CD4-positive, alpha-beta T cell (primary cell): ENCODE measurements at places on chromosomes 7 and 10. TPM values are rescaled to one million over a fixed set of nuclear protein-coding genes. Genes with fewer than 3 reads are reported as not detected.

GRCh38 chr10:65528986-65529385 lies 1396.8 kb upstream of the LRRTM3 start:
- H3K27me3 ChIP-seq: no peaks in the 10 kb centered on the region
- no peak overlapping the region for H3K27ac ChIP-seq
- no peak overlapping the region for H3K4me3 ChIP-seq
- no peaks in the 10 kb centered on the region for H3K36me3 ChIP-seq
- no peaks in the 10 kb centered on the region for H3K4me1 ChIP-seq
- no peak for DNase-seq

DNA sequence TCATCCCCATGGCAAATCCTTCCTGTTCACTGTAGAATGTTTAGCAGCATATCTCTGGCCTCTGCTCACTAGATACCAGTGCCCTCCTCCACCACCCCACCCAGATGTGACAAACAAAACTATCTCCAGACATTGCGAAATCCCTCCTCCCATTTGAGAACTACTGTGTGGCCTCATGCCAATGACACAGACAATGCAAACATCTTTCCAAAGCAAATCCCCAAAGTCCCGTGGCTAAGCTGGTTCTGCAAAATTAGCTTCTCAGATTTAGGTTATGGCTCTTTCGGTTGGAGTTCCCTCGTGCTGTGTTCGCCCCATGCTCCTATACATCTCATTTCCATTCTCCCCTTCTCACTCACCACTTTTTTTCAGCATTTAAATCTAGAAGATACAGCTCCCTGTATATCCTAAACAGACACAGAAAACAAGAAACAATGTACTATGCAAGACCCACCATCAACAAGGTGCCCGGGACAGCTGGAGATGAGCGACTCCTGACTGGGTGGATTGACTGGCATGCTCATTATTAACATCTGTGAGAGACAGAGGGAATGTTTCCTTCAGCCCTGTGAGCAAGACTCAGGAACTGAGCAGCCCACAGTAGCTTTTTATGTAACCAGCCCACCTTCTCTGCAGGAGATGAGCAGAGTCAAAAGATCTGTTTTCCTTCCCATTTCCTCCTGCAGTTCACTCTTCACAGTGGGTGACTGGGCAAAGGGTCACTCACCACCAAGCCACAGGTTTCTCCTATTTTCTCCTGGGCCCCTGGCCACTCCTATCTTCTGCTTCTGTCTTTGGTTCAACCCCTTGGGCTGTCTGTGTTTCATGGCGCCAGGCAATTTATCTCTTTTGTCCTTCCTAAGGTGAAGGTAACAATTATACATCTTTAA lies 225.7 kb upstream of the AOAH start:
- peaks cover 16% of the 10 kb centered on the region for H3K36me3 ChIP-seq
- no peak overlapping the region for H3K27ac ChIP-seq
- no peak overlapping the region for H3K4me3 ChIP-seq
- H3K27me3 ChIP-seq: no peaks in the 10 kb centered on the region

DNA sequence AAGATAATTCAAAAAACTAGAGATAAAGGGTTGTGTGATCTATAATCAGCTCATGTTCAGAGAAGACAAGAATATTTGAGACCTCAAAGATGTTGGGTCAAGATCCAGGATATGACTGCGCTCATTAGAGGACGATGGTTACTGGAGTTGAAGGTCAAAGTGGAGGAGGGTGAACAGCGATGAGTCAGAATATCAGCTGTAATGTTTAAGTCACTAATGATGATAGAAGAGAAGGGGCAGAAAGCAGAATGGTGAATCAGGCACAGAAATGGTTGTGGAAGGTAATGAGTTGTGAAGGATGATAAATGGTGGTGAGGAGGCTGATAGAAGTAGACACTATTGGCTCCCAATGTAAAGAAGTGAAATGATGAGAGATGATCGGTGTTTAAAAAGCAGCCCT lies 540.3 kb downstream of the INHBA start:
- no peak overlapping the region for H3K4me3 ChIP-seq
- DNase-seq: no peak
- H3K36me3 ChIP-seq: no peaks in the 10 kb centered on the region
- H3K27ac ChIP-seq: no peak overlapping the region
- H3K4me1 ChIP-seq: no peaks in the 10 kb centered on the region

DNA sequence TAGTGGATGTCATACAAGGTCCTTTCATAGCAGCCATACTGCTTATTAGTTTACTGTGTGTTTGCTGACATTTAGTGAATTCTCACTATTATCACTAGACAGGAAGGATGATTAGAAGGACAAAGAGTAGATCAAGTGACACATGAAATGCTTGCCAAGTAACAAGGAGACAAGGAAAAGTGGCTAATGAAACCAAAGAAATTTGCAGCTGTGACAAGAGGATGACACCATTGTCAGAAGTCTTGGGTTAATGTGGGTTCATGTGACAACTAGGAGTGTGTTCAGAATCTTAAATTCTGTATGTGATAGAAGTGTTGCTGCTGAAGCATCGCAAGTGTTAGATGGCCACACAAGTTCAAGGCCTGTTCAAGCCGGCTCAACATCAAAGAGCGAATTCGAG lies 40.8 kb upstream of the FAM180A start:
- H3K36me3 ChIP-seq: no peaks in the 10 kb centered on the region
- DNase-seq: no peak
- no peaks in the 10 kb centered on the region for H3K4me1 ChIP-seq
- no peak overlapping the region for H3K27ac ChIP-seq
- H3K27me3 ChIP-seq: peaks cover 2% of the 10 kb centered on the region

DNA sequence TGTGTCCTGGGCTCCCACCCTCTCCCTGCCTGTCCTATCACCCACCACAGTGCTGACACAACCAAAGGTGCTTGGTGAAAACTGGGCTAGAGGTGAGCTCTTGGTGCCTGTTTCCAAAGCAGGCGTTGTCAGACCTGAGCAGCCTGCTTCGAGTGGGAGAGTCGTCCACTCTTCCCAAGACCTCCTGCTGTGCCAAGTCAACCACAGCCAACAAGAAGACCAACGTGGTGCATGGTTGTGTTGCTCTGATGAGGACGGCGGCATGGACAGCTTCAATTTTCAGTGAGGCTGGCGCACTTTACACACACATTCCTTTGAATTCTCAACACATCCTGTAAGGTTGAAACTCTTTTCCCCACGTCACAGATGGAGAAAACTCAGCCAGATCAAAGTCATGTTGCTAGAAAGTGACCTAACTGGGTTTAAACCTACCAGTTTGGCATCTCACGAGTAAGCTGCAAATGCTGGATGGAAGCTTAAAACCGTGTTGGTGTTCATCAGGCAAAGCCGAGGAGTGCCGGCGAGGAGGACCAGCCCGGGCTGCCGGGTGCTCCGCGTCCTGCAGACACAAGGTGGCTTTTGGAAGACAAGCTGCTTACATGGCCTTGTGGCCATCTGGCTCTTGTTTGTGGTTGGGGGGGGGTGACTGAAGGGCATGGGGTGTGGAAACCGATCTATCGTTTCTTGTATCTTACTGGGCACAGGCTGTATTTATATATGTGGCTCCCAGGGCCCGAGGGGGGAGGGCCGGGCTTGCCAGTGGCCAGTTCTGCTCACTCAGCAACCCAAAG lies 39.3 kb downstream of the INSIG1 start:
- H3K4me1 ChIP-seq: peaks cover 20% of the 10 kb centered on the region
- no peak for DNase-seq
- no peaks in the 10 kb centered on the region for H3K27me3 ChIP-seq
- H3K27ac ChIP-seq: no peak overlapping the region
- no peaks in the 10 kb centered on the region for H3K36me3 ChIP-seq

DNA sequence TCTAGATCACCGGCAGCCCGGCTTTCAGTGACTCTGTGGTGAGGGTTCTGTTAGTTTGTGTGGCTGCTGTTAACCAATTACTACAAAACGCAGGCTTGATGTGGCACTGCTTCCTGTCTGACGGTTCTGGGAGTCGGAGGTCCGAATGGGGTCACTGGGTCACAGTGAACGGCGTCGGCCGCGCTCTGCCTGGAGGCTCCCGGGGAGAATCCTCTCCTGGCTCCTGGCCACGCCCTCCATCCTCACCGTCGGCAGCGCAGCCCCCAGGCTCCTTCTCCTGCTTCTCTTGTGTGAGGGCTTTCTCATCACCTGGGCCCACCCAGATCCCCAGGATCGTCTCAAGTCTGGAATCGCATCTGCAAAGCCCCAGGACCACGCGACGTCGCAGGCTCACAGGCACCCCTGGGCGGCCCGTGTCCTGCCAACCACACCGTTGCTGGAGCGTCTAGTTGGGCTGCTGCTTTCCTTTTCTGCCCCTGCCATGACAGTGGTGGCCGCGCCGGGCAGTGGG lies 31.8 kb upstream of the NKX6-2 start:
- DNase-seq: no peak
- H3K4me1 ChIP-seq: no peaks in the 10 kb centered on the region
- peaks cover 11% of the 10 kb centered on the region for H3K27me3 ChIP-seq
- H3K4me3 ChIP-seq: no peak overlapping the region

DNA sequence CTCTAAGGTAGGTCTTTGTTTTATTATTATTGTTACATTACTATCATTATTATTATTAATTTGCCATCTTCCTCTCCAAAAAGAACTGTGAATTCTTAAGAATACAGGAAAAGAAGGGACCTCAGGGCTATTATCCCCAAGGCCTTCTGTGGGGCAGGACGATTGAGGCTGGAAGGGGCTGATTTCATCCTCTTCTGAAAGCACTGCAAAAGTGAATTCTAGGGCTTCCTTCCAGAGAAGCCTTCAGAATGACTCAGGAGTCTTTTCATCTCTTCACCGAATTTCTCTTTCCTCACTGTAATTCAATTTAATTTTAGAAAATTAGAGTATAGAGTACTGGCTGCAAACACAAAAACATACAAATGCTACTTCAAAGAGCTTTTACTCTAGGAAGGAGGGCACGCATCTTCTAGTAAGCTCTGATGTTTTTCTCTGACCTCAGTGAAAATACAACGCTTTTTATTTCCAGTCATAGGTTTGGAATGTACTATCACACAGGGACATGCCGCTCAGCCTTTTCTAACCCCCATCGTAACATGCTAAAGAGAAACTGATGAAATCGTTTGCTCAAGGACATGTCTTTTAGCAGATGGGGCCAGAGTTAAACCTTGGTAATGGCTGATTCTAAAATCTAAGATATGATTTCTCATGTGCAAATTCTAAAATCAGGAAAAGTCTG lies 280.2 kb upstream of the PITRM1 start:
- peaks cover 5% of the 10 kb centered on the region for H3K4me1 ChIP-seq
- H3K27me3 ChIP-seq: no peaks in the 10 kb centered on the region
- H3K27ac ChIP-seq: no peak overlapping the region
- H3K4me3 ChIP-seq: no peak overlapping the region
- no peaks in the 10 kb centered on the region for H3K36me3 ChIP-seq
- DNase-seq: no peak

GRCh38 chr10:75203724-75204123 lies 6.9 kb upstream of the VDAC2 start:
- no peaks in the 10 kb centered on the region for H3K4me1 ChIP-seq
- no peaks in the 10 kb centered on the region for H3K27me3 ChIP-seq
- no peak overlapping the region for H3K4me3 ChIP-seq
- H3K27ac ChIP-seq: no peak overlapping the region
- no peak for DNase-seq

GRCh38 chr7:106423821-106424475 lies 139.2 kb upstream of the NAMPT start:
- no peaks in the 10 kb centered on the region for H3K36me3 ChIP-seq
- H3K27me3 ChIP-seq: no peaks in the 10 kb centered on the region
- peaks cover 9% of the 10 kb centered on the region for H3K4me1 ChIP-seq
- DNase-seq: no peak
- no peak overlapping the region for H3K4me3 ChIP-seq

- no peaks in the 10 kb centered on the region for H3K4me1 ChIP-seq
- no peak overlapping the region for H3K27ac ChIP-seq
Observed at GRCh38 chr10:21202776-21203462, 305.8 kb upstream of the NEBL start.

DNA sequence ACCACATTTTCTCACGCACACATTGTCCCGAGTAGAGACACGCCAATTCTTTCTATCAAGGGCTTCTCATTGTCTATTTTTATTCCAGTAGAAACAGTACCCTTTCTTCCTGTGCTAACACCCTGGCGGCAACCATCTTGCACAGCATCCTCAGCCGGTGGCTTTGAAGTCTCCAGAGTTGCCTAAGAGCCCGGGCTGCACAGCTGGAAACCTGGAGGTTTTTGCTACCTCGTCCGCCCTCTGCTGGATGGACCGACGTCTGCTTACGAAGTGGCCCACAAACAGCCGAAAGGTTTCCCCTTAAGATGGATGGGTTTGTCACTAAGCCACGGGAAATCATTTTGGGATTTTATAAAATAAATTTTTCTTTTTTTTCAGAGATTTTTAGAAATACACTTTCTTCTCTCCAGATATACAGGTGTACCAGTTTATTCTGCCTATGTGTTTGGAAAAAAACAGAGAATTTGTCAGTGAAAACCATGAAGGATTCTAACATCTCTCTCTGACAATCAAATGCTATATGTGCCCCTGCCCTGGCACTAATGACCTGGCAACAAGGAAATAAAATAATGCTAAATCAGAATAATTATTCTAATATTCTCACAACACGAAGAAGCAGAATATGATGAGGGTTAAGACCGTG lies 81.8 kb upstream of the FAM204A start:
- DNase-seq: peak; percentile 44
- H3K4me3 ChIP-seq: no peak overlapping the region
- no peak overlapping the region for H3K27ac ChIP-seq
- H3K4me1 ChIP-seq: peaks cover 3% of the 10 kb centered on the region

- H3K36me3 ChIP-seq: peaks cover 5% of the 10 kb centered on the region
- peaks cover under 1% of the 10 kb centered on the region for H3K4me1 ChIP-seq
- no peak overlapping the region for H3K27ac ChIP-seq
- DNase-seq: no peak
Observed at GRCh38 chr7:2603044-2603965, 28.5 kb upstream of the TTYH3 start.

GRCh38 chr10:93566435-93567276 lies at the start of gene FFAR4:
FFAR4 (plus strand) TSS chr10:93566665; CDS start chr10:93566721, 56 bp downstream.
- DNase-seq: no peak
- H3K36me3 ChIP-seq: no peaks in the 10 kb centered on the region
- peaks cover 31% of the 10 kb centered on the region for H3K27me3 ChIP-seq
- no peak within 1 kb of the TSS for H3K4me3 ChIP-seq
- no peak within 1 kb of the TSS for H3K27ac ChIP-seq

DNA sequence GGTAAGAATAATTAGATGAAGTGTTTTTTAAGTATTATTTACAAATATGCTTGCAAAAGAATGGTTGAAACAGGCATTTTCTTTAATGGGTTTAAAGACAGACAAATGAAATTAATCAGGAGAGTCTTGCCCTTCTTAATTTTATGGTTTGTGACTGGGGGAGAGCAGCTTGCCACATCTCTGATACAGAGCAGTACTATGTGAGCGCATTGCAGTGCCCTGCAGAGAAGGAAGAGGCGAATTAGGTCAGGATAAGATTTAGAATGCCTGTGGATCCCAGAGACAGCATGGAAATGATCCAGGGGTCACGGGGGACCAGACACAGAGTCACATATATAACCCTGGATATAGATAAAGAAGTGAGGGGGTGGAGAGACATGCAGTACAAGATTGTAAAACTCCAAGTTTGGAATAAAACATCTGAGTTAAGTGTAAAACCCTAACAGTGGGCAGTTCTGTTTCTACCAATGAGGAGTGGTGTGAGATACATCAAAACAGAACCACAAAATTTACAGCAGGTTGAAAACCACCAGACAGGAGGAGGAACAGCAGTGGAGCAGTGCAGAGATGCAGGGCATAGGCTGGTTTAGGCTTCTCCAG lies 125.5 kb downstream of the FAM204A start:
- no peak overlapping the region for H3K27ac ChIP-seq
- DNase-seq: no peak
- H3K36me3 ChIP-seq: no peaks in the 10 kb centered on the region
- no peaks in the 10 kb centered on the region for H3K4me1 ChIP-seq
- H3K4me3 ChIP-seq: no peak overlapping the region

The DNAJC1 gene
- total RNA-seq: 19.3 TPM

The RBP4 gene
- not detected for total RNA-seq

The EPO gene
- total RNA-seq: not detected

The SUN3 gene
- total RNA-seq: not detected

The HMX2 gene
- not detected for total RNA-seq

The ASZ1 gene
- total RNA-seq: not detected

The ABCF2 gene
- total RNA-seq: 13.2 TPM
